T-helper 1 cell (primary cell): ENCODE measurements at places on chromosomes 16 and 17.

GRCh38 chr16:30142672-30143346, 19.8 kb upstream of the MAPK3 start:
- DNase-seq: no peak

- no peak for DNase-seq
Measured at GRCh38 chr17:51439395-51440229, 179.3 kb downstream of the UTP18 start.

GRCh38 chr16:89116341-89117226, 22.9 kb downstream of the ACSF3 start:
- DNase-seq: no peak

DNA sequence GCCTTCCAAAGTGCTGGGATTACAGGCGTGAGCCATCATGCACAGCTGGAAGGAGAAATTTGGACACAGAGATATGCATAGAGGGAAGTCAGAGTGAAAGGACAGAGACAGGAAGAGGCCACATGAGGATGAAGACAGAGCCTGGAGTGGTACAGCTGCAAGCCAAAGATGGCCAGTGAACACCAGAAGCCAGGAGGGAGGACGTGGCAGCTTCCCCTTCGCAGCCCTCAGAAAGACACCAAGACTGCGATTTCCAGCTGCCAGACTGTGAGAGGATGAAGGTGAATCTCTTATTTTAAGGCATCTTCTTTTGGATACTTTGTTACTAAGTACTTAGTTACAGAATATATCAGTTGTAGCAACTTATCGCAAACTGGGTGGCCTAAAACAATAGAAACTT, 60.5 kb upstream of the PLCG2 start:
- DNase-seq: no peak

DNA sequence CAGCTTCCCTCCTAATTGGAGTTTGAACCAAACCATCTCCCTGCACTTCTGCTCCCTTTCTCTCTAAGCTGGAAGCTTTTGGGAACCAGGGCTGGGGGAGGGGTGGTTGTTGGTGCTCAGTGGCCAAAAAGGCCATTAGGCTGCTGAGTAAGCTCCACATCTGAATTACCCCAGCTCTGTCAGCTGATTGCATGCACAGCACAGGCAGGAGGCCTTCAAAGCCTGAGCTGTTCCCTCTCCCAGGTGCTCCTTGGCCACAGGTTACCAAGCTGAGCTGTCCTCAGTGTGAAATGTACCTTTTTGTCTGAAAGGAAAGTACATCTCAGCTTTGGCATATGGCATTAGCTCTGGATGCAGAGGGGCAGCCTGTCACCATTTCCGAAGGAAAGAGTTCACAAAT, 6.2 kb upstream of the TBKBP1 start:
- DNase-seq: no peak

DNA sequence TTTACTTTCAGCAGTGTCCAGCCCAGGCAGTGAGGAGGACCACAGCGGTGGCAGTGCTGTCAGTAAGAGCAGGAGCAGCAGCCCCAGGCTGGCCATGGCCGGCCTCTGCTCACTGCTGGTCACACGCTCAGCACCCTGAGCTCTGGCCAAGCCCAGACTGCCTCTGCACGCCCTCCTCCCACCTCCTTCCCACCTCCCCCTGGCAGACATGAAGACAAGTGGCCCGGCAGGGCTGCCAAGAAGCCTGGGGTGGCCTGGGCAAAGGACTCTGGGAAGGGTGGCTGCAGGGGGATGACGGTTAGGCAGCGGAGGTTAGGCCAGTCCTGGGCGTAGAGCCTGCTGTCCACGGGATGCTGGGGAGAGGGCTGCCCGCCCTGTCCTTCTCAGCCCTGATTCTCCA, at the start of gene C16orf89:
Gene C16orf89, minus strand, starts transcription at position 144 of the 400 bp plus-strand sequence. Its CDS starts 48 bp downstream, at position 96.
- no peak for DNase-seq
